IPS DF 6.9 (cell line): ENCODE measurements at places on chromosomes 7 and 10.

GRCh38 chr10:127186813-127187212 lies 9.6 kb downstream of the INSYN2A start:
- H3K4me3 ChIP-seq, result no peak overlapping the region
- DNase-seq, result no peak
- H3K36me3 ChIP-seq, result no peaks in the 10 kb centered on the region
- no peaks in the 10 kb centered on the region for H3K4me1 ChIP-seq
- no peak overlapping the region for H3K27ac ChIP-seq

GRCh38 chr7:116653204-116653603 lies 18.8 kb upstream of the MET start:
- no peaks in the 10 kb centered on the region for H3K4me1 ChIP-seq
- no peak overlapping the region for H3K4me3 ChIP-seq
- DNase-seq, result no peak
- H3K27ac ChIP-seq, result no peak overlapping the region
- H3K36me3 ChIP-seq, result no peaks in the 10 kb centered on the region
- no peaks in the 10 kb centered on the region for H3K27me3 ChIP-seq

- H3K27ac ChIP-seq, result no peak overlapping the region
- no peaks in the 10 kb centered on the region for H3K4me1 ChIP-seq
- DNase-seq, result no peak
- no peaks in the 10 kb centered on the region for H3K36me3 ChIP-seq
- no peak overlapping the region for H3K4me3 ChIP-seq
Observed at GRCh38 chr10:93236393-93237040, 162.8 kb downstream of the CYP26A1 start.

- no peak overlapping the region for H3K27ac ChIP-seq
- H3K27me3 ChIP-seq, result no peaks in the 10 kb centered on the region
- DNase-seq, result peak; percentile 66
Observed at GRCh38 chr7:81499262-81500116, 270.4 kb downstream of the HGF start.

GRCh38 chr10:75429159-75429827 lies 2.1 kb upstream of the LRMDA start:
- H3K27ac ChIP-seq, result no peak overlapping the region
- H3K4me1 ChIP-seq, result 0 out of 2 replicates have a peak, but pooled peaks cover 1% of the 10 kb centered on the region
- no peak for DNase-seq
- no peak overlapping the region for H3K4me3 ChIP-seq
